ENCODE measurements at places on chromosomes 6 and 20.

DNA sequence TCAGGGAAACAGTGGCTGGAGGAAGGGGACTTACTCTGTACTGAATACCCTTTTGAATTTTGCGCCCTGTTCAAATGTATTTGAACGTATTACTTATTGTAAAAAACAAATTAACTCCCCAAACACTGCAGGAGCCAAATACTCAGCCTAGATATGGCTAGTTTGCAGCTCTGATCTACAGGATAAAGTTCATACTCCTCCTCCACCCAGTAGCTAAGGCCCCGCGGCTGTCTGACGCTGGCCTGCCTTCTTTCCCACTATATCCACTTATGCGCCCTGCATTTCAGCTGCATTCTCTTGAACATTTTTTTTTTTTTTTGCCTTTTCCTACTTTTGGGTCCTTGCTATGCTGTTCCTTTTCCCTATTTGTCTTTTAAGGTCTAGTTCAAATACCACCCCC lies 6.5 kb downstream of the GSS start:
- no peak for DNase-seq

DNA sequence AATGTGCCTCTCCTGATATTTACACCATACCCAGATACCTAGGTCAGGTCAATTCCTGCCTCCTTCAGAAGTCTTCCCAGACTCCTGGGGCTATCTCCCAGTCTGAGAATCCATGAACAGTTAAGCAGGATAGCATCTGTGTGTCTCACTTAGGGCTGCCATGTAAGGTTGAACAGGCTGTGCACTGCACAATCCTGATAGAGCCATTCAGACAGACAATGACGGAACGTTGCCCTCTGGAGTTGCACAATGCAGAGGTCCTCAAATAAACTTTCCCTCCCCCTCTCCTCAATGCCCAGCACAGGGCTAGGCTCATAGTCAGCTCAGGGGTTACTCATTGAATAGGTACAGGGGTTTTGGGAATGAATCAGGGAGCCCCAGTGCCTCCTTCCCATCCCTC lies 89.7 kb downstream of the CD40 start:
- DNase-seq = no peak

DNA sequence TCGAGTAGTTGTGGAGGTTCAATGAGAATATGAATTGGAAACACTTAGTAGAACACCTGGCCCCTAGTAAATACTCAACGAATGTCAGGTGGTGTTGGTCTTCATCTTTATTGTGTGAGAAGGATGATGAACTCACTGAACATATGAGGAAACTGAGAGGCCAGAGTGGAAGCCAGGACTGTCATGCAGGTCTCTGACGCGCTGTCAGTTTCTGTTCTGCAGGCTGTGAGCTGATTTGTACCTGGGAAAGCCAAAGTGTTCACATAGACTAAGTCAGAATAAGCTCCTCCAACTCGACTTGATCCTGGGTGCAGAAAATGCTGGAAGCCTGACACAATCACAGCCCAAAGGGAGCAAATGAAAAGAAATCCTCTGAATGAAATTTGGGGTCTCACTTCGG lies 222.2 kb downstream of the LY86 start:
- DNase-seq = no peak

GRCh38 chr6:8218861-8219260 lies 116.5 kb upstream of the EEF1E1 start:
- DNase-seq = no peak

DNA sequence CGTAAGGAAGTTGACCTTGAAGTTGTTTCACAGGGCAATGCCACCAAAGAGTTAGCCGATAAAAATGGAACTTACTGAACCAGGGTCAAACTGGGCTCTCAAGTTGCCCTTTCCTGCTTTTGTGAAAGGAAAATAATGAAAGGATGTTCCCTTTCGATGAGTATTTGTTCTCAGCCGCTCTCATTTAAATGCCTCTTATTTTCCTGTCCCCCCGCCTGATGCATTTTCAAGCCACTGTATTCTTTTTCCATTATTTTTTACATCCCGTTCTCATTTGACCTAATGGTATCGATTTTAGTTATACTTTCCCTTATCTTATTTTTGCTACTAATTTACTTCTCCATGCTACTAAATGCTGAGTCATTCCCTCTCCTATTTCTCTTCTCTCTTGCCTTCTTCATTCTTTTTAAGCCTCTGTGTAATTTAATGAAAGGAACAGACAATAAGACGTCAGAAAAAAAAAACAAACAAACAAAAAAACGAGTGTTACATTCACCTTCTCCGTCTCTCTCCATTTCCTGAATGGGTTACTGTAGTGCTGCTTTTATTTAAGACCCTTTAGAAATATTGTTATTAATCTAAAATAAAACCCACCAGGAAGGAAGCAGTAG lies 655 bp upstream of the NDUFAF4 start:
- DNase-seq = peak; percentile 2
